Activated T-cell treated with anti-CD3 and anti-CD28 coated beads, Interleukin-2, amount 50 U/mL, for 72 hours (primary cell): ENCODE measurements at places on chromosomes 6 and 20. TPM values are rescaled to one million over a fixed set of nuclear protein-coding genes. Genes with fewer than 3 reads are reported as not detected.
A peak's percentile ranks its signal among the peaks of the same experiment; 100 is the strongest.

KCNQ5 gene
- total RNA-seq = 9.8 TPM

SLC22A16 gene
- total RNA-seq = not detected

SEMG1 gene
- total RNA-seq = not detected

CAGE1 gene
- 0.25 TPM for total RNA-seq

JAG1 gene
- total RNA-seq = 1.0 TPM

OR2H1 gene
- not detected for total RNA-seq

CLIC5 gene
- 3.3 TPM for total RNA-seq

ISM1 gene
- total RNA-seq = 0.23 TPM

SPTLC3 gene
- total RNA-seq = 2.0 TPM

- DNase-seq = peak; percentile 9
These were observed 153.3 kb downstream of the SCML4 start for GRCh38 chr6:107670792-107671199.

- peak; percentile 39 for DNase-seq
These were observed 139.1 kb downstream of the KIF16B start for GRCh38 chr20:16434062-16434664.

DNA sequence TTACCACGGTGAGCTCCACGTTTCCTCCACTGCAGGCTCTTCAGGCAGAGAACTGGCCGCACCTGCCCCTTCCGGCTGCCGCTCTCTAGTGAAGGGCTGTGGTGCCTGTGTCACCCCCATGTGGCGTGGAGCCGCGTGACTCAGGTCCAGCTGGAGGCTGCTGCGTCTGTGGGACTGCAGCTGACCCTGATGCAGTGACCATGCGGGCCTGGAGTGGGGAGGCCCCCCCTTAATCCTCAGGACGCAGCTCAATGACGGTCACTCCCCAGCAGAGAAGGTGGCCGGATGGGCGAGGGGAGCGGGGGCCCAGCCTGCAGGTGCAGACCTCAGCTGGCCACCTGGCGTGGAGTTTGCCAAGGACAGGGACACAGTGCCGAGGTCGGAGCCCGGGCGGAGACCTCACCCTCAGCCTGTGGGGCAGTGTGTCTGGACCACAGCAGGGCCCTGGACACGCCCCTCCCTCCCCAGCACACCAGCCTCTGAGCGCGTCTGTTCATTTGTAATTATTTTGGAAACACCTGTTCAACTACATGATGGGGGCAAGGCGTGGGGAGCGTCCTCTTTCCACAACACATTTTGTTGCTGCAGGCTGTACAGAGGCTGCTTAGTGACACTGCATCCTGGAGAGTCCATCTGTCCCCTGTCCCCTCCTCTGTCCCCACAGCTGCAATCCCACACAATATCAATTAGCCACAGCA, 10.7 kb downstream of the BHLHE23 start:
- DNase-seq = no peak

DNA sequence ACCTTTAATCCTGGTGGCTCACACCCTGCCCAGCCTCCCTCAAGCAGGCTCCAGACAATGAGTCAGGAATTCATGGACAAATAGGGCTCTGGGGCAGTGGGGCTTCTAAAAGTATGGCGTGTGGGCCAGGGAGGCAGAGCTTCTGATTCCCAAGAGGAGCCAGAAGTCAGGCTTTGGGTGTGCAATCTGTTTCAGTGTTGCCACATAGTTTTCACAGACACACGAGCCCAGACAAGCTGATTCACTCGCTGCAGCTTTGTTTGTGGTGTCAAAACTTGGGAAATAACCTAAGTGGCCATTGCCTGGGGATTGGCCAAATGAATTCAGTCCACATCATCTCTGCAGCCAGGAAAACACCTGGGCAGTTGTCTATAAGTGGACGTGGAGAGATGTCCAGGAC, 9.2 kb downstream of the PEDS1 start:
- no peak for DNase-seq

DNA sequence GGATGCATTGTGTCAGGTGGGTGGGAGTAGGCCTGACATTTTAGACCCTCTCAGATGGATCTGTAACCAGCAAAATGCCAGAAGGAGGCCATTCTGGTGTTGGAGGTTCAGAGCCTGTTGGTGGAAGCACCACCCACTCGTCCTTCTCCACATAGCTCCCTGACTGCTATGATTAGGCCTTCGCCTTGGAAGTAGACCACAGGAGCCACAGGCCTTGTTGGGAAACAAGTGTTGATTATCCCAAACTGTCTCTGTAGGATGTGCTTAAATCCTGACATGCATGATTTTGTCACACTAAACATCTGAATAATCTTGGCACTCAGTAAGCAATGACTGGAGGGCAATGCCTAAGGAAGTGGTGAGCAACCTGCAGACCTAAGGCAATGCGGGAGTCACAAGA, 117.2 kb upstream of the LY86 start:
- no peak for DNase-seq

- DNase-seq = no peak
These were observed 41.9 kb upstream of the TAB2 start for GRCh38 chr6:149275621-149276020.

DNA sequence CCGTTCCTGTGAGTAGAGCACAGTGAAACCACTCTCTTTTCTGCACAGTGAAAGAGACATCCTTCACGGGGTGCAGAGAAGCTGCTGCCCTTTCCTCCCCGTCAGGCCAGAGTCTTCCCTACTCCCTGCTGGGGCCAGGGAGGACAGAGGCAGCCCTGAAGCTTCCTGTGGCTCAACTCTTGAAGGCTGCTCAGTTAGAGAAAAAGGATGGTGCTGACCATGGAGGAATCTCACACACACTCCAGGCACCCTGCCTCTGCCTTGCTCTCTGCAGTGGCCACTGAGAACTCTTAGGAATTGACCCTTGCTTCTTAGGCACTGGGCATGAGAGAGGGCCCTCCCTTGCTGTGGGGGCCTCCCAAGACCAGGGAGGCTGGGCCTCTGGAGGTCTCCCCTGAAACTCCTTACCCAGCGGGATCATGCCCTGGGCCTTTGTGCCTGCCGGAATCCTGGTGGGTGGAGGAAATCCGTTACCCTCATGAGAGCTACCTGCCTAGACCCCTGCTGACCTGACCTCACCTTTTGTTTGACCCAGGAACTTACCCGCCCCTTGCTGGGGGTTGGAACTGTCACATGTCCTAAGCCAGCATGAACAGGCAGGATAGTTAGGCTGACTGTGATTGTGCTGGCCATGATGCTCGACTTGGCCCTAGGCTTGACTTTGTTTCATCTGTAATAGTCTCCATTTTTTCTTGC, 65.0 kb upstream of the CD93 start:
- no peak for DNase-seq

GRCh38 chr6:157999168-158000051, 17.7 kb downstream of the SYNJ2 start:
- no peak for DNase-seq
